ENCODE measurements at places on chromosomes 12 and 14.

DNA sequence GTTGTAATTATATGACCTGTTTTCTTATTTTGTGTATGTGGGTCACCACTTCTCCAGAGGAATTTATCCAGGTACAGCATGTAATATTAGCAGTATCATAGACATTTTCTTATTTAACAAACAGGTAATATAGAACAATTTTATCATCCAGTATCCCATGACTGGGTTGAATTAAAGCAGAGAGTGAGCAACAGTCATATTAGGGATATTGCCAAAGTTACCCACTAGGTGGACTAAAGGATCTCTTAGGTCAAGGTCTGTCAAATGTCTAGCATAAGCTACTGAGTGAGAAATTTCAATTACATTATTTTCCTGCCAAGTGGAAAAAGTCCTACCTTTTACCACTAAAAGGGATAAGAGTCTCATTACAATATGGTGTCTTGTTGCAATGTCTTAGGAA lies 62.1 kb upstream of the TRIM9 start:
- DNase-seq: peak; percentile 21

DNA sequence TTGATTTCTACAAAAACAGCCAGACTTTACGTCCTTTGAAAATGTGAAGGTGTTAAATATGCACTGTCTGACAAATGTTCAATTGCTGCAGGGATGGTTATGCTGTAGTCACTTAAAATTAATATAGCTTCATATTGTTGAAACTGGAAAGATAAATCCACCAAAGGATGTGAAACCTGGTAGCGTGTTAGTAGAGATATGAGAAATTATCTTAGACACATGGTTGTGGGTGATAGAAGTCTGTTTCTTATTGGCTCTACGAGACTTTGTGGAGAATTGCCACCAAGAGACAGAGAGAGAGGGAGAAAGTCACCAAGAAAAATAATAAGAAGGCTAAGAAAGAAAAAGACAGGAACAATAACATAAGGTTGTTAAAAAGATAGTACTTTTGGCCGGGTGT lies 2.6 kb upstream of the CAPRIN2 start:
- no peak for DNase-seq

GRCh38 chr12:58378028-58378427 lies 436.7 kb downstream of the ATP23 start:
- no peak for DNase-seq

GRCh38 chr12:19010087-19010486 lies 119.4 kb upstream of the PLEKHA5 start:
- no peak for DNase-seq

DNA sequence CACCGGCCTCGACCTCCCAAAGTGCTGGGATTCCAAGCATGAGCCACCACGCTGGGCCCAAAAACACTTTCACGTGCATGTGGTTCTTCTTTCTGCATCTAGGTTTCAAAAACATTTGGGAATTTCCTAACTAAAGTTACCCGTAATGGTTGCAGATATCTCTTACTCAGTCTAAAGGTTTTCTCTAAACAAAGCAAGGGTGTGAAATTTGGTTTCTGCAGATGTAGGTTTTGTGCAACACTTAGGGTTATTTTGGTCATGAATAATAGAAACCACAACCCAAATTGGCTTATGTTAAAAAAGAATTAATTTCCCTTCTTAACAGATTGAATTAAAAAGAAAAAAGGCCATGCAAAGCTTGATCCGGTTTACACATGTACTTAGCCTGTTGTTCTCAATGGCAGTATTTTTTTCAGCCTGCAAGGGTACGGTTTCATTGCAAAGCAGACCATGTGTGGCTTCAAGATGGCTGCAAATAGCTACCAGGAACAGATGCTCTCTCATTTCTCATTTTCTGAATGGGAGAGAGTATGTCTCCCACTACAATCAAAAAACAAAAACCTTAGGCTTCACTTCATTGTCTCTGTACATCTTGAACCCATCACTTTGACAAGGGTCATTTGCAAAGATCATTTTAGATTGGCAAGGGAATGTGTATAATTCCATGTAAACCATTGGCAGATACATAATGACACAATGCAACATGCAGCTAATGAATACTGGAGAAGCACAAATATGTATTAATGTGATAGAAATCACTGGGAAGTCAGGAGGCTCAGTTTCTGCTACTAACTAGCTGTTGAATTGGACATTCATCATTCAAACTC lies 491.2 kb upstream of the FLRT2 start:
- no peak for DNase-seq

All from cerebellar cortex (tissue), 1 donor.